ENCODE measurements at places on chromosomes 4 and X. TPM values are rescaled to one million over a fixed set of nuclear protein-coding genes. Genes with fewer than 3 reads are reported as not detected.
A peak's percentile ranks its signal among the peaks of the same experiment; 100 is the strongest.

GRCh38 chr4:5753766-5754528 lies 42.9 kb downstream of the EVC start:
- DNase-seq = peak; percentile 94

TBC1D1 gene
- total RNA-seq = 101 TPM

TMPRSS11F gene
- not detected for total RNA-seq

DNA sequence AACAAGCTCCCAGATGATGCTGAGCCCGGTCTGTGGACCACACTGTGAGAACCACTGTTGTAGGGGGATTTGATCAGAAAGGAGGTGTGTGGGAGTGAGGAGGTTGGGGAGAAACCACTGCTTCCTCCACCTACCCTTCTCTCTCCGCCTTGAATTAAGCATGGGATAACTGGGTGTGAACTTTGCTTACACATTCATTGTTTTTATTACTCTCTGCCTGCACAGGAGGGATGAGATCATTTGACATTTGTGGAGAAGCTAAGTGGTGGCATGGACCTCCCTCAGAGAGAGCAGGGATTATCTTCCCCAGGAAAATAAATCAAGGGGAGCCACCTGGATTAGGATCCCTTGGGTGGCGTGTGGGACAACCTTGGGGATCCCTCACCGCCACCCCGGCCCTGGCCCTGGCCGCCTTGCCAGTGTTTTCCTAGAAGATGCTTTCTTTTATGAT lies 212.1 kb upstream of the ATP6AP2 start:
- DNase-seq = no peak

GRCh38 chr4:145881576-145881975 lies 57.0 kb downstream of the ZNF827 start:
- DNase-seq = no peak

GRCh38 chr4:108031427-108032083 lies 41.9 kb downstream of the HADH start:
- no peak for DNase-seq

DNA sequence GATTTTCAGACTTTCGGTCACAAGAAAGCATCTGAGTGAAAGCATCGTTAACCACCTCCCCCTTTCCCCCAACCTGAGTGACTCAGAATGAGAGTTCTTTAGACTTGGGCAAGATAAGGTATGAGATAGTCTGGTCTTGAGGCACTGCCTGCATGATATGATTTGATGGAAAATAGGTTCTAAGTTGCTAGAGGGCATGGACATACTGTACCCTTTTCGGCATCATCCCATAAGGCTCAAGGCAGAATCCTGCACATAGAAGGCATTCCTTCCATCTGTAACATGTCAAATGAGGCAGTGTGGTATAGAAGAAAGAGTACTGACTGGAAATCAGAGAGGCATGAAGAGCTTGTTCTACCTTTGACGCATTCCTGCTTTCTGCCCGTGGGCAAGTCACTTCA lies 16.8 kb upstream of the AMOT start:
- DNase-seq = no peak

DNA sequence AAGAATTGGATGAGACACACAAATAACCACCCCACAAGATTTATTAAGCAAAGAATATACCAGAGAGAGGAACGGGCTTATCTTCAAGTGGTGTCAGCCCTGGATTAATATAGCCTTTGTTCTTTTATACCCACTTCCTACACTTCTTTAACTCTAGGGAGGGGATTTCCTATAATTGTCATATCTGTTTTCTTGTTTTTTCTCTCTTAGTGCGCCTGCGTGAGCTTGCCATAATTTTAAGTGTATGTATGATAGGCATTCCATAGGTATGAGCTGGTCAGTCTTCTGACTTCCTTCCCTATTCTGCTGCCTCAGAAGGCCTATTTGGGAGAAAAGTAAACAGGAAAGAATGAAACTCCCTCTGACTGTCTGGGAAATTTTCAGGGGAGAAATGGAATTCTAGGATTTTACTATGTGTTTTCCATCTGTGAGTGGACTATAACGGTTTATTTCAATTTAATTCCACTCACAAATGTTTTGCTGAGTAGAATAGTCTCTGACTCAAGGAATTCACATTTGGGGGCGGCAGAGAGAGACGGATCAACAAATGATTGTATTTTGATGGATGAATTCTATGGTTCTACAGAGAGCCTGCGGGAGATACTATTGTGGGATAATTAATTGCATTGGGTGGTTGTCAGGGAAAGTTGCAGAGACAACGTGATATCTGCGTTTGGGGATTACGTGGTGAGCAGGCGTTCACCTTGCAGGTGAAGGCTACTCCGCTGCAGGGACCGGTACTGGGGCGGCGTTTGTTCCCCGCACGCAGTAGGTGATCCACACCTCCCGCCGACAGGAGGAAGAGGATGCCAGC lies 626 bp upstream of the CEP135 start:
- DNase-seq = peak; percentile 96

- peak; percentile 34 for DNase-seq
Observed at GRCh38 chrX:17738737-17739535, 1.6 kb downstream of the SCML1 start.

PPID gene
- total RNA-seq = 27.2 TPM

DIAPH2 gene
- 15.5 TPM for total RNA-seq

GRCh38 chr4:176971576-176972115 lies 178.9 kb upstream of the VEGFC start:
- no peak for DNase-seq

ADAD1 gene
- not detected for total RNA-seq

DNA sequence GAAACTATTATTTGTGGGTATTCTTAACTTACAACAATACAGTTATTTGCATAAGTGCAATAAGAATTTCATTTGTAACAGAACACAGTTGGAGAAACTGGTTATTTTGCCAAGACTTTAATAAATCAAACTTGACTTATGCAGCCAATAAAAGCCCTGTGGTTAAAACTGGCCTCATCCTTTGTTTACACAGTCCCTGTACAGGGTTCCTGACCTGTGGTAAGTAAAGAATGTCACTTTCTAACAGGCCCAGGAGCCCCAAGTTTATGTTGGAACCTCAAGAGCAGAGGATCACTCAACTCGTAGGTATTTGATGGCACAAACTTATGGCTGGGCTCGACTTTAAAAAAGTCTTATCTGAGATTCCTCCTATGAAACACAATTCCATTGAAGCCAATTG lies 88.6 kb upstream of the PTCHD1 start:
- peak; percentile 8 for DNase-seq

Data from fibroblast of villous mesenchyme (primary cell).